Fibroblast of skin of right quadriceps (primary cell): ENCODE measurements at places on chromosomes 5 and 9.

GRCh38 chr5:83470526-83471404 lies 779 bp upstream of the VCAN start:
- peak; percentile 21 for DNase-seq

DNA sequence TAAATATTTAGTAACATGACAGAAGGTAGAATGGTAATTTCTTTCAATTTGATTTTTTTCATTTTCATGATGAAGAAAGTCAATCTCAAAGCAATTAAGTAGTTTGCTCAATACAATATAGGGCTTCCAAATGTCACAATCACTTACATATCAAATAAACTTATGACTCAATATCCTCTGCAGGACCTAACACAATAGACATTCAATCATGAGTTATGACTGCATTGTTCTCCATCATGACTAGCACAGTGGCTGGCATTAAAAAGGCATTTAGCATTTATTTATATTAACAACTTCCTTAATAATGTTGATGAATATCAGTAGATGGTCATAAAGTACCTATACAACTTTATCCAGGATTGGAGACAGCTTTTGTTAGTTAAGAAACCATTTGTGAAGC lies 1499.6 kb downstream of the EFNA5 start:
- no peak for DNase-seq

GRCh38 chr9:136437430-136437829 lies 2.2 kb downstream of the INPP5E start:
- no peak for DNase-seq

- peak; percentile 36 for DNase-seq
These were observed 79.1 kb downstream of the FEM1C start for GRCh38 chr5:115465431-115465830.

DNA sequence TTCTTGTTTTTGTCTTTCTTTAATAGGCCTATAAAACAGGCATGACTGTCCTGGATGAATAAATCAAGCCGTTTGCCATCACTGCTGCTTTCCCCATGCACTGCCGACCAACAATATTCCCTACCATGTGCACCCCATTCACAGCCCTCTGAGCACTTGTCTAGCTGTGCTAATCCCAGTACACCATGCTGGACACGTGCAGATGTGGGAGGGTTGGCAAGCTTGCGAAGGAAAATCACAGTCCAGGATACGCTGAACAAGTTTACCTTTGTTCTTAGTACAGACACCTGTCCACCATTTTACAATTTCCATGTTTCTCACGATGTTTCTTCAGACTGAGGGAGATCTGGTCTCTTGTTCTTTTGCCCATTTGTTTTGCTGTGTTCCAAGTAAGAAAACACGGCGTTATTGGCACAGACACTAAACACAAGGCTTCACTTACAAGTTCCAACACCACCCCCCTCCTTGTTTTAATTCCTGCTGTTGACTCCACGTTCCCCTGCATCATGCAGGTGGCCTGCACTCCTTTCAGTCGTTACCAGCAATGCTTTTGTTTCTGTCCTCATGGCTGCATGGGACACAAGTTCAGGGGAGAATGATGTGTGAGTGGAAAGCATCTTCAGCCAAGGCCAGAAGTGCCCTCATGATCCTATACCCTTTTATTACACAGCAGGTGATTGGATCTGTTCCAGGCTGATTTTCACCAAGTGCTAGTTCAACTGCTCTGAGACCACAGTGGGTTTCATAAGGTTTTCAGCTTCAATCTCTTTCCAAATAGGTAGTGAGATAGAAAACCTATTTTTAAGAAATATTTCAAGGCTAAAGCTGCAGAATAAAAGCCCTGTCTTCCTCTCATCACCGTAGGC lies 608.9 kb downstream of the IRX1 start:
- no peak for DNase-seq

DNA sequence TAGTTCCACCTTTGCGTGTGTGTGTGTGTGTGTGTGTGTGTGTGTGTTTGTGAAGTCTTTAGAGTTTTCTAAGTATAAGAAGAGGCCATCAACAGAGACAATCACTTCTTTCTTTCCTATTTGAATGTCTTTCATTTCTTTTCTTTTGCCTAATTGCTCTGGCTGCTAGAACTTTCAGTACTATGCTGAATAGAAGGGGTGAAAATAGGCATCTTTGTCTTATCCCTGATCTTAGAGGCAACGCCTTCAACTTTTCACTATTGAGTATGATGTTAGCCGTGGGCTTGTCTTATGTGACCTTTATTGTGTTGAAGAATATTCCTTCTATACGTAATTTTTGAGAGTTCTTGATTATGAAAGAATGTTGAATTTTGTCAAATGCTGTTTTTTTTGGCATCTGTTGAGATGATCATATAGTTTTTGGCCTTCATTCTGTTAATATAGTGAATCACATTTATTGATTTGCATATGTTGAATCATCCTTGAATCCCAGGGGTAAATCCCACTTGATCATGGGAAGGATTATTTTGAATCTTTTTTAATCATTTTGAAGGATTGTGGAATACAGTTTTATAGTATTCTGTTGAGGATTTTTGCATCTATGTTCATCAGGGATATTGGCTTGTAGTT lies 134.8 kb upstream of the CD180 start:
- peak; percentile 21 for DNase-seq

GRCh38 chr5:156685481-156685880 lies 164.6 kb upstream of the PPP1R2B start:
- no peak for DNase-seq

DNA sequence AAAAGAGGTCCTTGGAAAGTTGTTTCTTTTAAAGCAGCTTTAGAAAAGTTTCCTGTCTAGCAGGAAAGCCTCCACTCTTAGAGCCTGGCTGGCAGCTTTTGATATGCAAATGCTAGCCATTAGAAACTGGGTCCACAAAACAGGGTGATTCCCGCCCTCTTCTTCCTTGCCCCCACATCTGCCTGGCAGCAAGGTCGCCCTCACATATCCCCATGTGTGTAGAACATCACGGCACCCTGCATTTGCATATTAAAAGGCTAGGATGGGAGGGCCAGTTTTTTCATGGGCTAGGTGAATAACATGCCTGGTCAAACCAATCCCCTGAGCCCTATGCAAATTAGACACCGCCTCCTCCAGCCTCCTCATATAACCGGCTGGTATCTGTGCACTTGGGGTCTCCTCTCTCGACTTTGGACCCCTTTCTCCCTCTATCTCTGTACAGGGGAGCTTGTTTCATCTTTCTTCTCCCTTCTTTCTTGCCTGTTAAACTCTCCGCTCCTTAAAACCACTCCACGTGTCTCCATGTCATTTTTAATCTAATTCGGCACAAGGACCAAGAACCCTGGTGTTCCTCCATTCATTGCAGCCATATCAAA lies 426.8 kb upstream of the CTNND2 start:
- no peak for DNase-seq

- no peak for DNase-seq
These were observed 197.0 kb downstream of the ARHGEF28 start for GRCh38 chr5:73822989-73823339.
